Stimulated activated CD4-positive, alpha-beta T cell treated with anti-CD3 and anti-CD28 coated beads, Interleukin-4, amount 100 ng/mL, for 24 hours (primary cell): ENCODE measurements at places on chromosomes 3 and 15.

DNA sequence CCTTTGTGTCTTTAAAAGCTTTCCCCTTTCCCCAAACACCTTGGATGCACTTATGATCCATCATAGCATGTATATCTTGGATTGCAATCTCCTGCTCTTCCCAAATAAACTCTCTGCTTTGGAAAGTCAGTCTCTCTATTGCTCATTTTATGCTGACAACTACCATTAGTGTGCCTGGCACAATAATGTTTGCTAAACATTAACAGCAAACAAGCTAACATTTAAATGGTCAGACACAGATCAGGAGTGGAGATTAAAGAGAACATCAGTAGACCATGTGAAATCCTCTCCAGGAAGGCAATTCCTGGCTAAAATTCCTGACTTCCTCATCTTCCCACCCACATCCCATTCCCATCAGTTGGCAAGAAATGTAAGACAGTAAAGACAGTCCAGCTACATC is 44.3 kb upstream of the EIF1B start:
- no peak for DNase-seq

DNA sequence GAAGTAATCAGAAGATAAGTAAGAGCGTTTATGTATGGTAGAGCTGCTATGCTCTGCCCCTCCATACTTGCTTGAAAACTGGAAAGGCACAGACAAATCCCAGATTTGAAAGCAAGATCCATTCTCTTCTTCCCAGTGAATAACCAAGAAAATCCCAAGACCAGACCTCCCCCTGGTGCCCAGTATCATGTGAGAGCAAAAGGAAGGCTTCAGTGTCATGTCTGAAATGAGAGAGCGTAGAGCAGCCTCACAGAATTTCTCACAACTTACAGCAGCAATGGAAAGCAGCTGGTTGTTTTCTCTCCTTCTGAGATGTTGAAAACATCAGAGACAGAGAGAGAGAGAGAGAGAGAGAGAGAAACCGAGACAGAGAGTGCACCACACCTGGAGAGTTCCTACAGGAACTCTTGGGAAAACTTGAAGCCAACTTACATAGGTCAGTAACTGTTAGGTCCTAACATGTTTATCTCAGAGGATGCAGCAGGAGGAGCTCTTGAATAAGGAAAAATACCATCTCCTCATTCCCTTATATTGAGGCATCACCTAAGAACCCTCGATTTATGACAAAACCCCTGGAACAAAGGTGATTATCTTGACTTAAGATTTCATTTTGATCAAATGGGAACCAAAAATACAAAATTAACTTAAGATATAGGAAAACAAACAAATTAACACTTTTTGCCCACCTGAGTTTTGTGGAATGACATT is 273.3 kb downstream of the NSUN3 start:
- no peak for DNase-seq

- no peak for DNase-seq
Observed at GRCh38 chr3:193132241-193132640, 108.8 kb upstream of the PLAAT1 start.

DNA sequence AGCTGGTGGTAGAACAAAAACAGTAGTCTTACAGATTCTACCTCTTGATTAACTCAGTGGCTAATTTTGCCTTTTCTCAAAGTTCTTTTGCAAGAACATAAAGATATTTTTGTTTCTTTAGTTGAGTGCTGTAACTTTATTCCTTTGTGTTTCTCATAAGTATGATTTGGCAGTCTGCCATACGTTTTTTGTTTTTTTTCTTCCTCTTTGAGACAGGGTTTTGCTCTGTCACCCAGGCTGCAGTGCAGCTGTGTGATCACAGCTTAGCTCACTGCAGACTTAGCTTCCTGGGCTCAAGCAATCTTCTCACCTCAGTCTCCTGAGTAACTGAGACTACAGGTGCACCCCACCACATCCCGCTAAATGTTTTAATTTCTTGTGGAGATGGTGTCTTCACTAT is 22.4 kb downstream of the B3GNT5 start:
- DNase-seq = no peak

DNA sequence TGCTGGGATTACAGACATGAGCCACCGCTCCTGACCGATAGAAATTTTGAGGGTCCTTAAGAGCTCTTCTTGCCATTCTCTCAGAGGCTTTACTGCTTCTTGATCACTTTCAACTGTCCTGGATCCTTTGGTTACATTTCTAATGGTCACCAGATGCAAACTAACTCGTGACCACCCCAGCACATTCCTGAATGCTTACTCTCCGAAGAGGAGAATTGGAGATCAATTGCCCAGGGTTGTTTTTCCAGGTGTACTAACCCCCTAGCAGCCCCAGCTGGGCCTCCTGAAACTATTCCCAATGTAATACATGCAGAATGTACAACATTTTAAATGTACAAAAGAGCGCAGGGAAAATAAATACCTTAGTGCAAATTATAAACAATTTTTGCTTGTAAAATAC is 65.1 kb upstream of the TBL1XR1 start:
- DNase-seq = no peak

- DNase-seq = no peak
Observed at GRCh38 chr3:5766848-5767247, 579.3 kb downstream of the EDEM1 start.

DNA sequence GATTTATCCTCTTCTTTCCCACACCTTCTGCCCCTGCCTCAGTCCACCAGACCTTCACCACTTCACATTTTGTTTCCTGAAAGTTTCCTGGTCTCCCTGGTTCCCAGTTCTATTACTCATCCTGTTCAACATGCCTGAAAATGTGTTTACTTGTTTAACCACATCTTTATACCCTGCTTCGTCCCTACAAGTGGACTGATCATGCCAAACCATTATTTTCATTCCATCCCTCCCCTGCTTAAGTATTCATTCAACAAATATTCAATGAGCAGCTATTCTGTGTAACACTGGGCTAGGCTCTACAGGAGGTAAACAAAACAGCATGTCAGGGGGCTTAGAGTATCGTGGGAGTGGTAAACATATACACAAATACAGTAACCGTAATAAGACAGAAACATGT is 5.5 kb downstream of the MYO5A start:
- DNase-seq = no peak

DNA sequence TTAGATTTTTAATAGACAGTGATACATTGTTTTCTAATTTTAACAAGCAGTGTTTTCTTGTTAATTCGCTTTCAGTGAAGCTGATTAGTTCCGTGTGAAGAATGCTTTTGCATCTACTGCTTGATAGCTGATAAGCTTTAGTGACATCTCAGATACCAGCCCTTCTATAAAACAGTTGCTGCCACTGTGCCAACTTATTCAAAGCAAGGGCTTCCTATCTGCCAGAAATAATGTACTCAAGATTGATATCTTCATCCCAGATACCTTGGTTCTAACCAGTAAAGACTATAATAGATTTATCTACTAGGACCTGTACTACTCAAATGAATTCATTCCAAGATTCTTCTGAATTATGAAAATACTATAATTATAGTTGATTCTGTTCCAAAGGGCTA is 30.4 kb downstream of the RARB start:
- no peak for DNase-seq

GRCh38 chr15:92391640-92392039 is 2.0 kb upstream of the ST8SIA2 start:
- DNase-seq = no peak

GRCh38 chr3:44510000-44510368 is 32.5 kb upstream of the ZNF445 start:
- no peak for DNase-seq

DNA sequence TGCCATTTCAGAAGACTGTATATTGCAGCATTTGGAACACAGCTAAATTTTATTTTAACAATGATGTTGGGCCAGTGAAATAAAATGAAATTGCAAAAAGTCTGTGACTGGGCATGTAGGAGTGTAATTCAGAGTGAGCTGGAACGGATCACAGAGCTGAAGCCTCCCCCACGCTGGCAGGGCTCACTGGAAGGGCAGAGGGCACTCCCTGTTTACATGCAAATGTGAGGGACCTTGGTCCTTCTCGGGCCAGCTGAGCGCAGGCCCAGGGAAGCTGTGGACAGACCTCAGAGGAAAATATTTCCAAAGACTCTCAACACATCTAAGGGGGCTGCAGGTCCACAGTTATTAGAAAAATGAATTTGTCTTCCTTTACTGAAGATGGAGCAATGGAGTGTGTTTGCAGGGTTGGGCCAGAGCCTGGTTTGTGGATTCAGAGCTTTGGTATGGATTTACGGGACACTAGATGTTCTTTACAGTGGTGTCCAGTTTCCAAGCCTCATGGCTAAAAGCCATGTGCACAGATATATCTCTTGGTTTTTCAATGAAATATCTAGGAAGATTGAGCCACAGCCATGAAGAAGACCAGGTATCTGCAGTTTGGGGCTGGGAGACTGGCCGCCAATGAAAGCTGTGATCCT is 32.0 kb downstream of the TRPM1 start:
- no peak for DNase-seq

DNA sequence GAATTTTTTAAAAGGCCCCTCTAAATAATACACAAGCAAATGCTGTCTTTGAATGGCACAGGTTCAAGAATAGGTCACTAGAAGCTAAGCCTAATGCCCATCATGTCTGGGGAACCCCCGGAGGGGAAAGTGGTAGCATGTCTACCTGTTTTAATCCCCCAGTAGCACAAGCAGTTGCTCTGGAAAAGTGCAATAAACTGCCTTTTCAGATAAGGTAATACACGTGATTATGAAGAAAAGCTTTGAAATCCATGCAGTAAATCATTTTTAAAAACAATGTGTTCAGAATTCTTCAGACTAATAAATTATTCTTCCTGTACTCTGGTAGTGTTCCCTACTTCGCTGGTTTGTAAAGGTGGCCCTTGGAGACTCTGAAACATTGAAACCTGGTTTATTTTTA is 922.2 kb downstream of the ROBO1 start:
- DNase-seq = no peak

- DNase-seq = no peak
Observed at GRCh38 chr3:69433969-69434325, 48.1 kb upstream of the FRMD4B start.

DNA sequence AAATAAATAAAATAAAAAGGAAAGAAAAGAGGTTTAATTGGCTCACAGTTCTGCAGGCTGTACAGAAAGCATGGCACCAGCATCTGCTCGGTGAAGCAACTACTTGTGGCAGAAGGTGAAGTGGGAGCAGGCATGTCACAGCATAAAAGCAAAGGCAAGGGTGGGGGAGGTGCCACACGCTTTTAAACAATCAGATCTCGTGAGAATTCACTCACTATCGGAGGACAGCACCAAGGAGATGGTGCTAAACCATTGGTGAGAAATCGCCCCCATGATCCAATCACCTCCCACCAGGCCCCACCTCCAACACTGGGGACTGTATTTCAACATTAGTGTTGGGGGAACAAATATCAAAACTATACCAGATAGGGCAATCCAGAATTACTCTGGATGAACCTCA is 15.3 kb downstream of the SCG3 start:
- no peak for DNase-seq

GRCh38 chr3:122858373-122858772 is 63.5 kb downstream of the SLC49A4 start:
- DNase-seq = no peak

DNA sequence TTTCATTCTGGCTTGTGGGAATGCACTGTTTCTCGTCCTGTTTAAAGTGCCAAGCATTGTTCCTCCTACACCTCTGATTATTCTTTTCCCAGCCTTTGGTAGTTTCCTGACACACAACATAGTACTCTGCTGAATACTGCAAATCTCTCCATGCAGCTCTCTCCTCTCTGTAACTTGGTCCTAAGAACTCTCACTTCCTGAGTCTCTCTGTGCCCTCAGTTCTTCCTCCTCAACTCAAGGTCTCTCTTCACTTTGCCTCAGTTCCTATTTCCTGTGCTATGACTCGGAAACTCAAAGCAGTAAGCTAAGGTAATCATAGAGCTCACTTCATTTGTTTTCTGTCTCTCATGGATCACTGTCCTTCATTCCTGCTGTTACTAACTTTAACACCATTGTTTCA is 113.4 kb downstream of the ZNF280D start:
- no peak for DNase-seq

DNA sequence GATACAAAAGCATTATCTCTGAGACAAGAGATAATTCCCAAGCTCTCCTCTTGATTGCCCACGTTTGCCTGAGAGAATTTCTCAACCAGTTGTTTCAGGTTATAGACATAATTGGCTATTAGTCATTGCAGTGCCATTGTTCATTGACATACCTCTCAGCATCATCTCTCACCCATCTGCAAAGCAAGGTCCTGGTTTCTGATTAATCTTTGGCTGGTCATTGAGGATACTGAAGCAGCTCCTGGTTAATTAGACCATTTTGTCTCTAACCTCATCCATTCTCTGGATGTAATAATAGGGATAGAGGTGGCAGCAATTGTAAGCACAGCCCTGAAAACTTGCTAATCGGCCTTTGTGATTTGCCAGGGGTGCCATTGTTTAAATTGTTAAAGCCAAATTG is 104.2 kb downstream of the CNTN6 start:
- no peak for DNase-seq

GRCh38 chr15:96125721-96126415 is 204.6 kb upstream of the NR2F2 start:
- no peak for DNase-seq

DNA sequence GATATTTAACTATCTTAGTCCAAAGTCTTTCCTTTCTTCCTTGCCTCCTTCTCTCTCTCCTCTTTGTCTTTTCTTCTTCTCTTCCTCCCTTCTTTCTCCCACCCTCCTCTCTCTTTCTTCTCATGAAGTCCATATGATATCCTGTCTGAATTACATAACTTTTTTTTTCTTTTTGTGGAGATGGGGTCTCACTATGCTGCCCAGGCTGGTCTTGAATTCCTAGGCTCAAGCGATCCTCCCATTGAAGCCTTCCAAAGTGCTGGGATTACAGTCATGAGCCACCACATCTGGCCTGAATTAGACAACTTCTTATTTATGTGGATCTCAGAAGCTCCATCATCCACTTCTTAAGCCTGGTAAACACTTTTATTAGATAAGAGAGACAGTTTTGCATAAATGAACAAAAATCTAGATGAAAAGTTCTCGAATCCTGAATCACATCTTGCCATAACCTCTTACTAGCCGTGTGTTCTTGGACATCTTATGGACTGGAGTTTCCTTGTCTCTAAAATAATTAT is 206.5 kb downstream of the LPP start:
- DNase-seq = no peak

DNA sequence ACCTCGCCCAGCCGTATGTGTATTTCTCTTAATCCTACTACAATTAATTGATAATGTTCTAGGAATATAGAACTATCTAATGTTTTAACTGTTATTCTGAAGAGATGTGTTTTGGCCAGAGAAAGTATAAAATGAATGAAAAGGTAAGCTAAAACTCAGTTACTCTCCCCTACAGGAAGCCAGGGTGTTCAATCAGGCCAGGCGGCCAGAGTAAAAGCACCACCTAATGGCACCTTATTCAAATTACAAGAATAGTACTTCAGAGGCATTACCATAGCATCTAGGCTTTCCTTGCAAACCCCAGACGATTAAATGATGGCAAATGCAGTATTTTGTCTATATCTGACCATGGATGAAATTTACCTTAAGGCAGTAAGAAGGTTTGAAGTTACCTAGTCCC is 10.4 kb downstream of the SLC12A8 start:
- DNase-seq = no peak

DNA sequence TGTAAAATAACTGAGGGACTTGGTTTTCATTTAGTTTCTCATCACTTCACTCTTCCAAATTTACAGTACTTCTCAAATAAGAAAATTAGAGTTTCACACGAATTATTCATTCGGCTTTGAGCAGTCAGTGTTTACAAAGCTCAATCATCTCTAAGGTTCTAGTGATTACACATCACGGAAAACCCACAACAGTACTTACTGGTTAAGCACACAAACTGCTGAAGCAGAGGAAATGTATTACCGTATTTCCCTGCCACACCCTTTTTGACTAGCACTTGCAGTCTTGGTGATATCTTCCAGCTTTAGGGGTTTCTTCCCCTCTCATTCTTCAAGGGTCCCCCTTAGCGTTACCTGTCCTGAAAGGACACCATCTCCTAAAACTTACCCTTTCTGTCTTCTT is 164.8 kb upstream of the CDIN1 start:
- DNase-seq = no peak
